Spinal cord (tissue), 10 donors: ENCODE measurements at places on chromosomes 16 and 17. TPM values are rescaled to one million over a fixed set of nuclear protein-coding genes. Genes with fewer than 3 reads are reported as not detected.

DNA sequence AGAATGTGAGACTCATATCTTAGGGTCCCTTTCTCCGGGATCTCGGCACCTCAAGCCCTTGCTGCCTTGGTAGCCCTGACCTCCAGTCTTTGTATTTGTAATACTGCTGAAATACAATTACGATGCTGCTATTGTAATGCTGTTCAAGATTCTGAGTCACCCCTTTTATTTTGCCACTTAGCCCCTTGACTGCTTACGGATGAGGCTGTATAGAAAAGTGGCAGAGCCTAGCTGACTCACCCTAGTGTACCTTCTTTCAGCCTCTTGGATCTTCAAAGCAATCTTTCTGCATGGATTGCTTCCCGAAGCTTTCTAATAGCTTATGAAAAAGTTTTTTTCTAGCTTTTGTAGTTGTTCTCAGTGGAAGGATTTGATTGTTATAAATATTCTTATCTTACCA lies 187.9 kb downstream of the KCNJ2 start:
- DNase-seq: no peak

DNA sequence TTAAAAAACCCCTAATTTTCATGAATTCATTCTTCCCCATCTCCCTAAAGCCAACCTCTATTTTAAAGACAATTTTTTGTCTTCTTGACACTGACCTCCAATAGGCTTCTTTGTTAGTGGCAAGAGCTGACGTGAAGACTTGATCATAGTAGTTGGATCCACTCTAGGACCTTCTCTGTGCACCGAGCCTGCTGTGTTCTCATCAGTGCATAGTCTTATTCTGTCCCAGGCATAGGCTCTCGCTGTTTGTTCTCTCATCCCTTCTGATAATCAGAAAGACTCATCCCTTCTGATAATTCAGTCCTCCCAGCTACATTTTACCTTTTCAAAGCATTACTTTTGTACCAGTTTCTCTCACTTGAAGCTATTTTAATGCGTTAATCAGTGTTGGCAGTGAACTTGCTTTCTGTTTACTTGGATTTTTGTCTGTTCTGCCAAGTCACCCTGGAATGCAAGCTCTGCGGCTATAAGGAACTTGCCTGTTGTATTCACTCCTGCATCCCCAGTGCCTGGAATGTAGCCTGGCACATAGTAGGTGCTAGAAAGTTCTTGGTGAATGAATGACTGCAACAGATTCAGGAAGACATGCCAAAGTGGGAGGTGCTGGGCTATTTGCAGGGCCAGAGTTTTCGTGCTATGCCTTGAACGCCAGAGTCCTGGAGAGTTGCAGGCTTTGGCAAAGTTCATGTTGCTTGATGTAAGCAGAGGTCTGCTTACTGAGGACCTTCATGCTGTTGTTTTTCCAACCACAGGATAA lies 147.6 kb upstream of the MPHOSPH6 start:
- no peak for DNase-seq

- DNase-seq: no peak
Observed at GRCh38 chr16:168424-168823, 2.6 kb downstream of the HBM start.

DNA sequence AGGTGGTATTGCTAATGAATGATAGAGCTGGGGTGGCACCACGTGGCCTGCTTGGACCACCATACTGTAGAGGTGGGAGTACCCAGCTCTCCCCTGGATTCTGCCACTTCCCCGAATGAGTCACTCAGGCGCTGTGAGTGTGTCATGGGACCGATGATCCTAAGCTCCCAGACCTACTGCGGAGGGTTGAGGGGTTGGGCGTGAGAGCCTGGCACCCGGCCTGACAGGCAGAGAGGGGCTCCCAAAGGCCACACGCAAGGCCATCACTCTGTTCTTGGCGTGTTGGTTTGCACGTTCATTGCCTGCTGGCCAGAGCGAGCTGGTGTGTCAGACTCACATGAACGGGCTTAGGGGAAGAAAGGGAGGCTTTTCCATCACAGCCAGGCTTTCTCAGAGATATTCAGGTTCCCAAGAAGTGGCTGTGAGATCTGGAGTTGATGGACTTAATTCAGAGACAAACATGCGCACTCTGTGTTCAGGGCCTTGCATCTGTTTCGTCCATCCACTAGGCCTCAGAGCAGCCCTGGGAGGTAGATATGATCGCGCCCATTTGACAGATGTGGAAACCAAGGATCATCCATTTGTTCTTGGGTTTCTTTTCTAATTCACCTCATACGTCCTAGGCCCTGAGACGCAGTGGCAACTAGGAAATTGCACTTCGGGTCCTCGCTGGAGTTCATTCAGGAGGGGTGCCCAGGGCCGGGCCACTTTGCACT lies 41.4 kb downstream of the CMIP start:
- DNase-seq: no peak

- DNase-seq: no peak
Observed at GRCh38 chr17:79621151-79621943, 10.5 kb upstream of the RBFOX3 start.

Gene IRF8
- polyA plus RNA-seq: 15.0 TPM

Gene SKAP1
- polyA plus RNA-seq: 36.1 TPM

DNA sequence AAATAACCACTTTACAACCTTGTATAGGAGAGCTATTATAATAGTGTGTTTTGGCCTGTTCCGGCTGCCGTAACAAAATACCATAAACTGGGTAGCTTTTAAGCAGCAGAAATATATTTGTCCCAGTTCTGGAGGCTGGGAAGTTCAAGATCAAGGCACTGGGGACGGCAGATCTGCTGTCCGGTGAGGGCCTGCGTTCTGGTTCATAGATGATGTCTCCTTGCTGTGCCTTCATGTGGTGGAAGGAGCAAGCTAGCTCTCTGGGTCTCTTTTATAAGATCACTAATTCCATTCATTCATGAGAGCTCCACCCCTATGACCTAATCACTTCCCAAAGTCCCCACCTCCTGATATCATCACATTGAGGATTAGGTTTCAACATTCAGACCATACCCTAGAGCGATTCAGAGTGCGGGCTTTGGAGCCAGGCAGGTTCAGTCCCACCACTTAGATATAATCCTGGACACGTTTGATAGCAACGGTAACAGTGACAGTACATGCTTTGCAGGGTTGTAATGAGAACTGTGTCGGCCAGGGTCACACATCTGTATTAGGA lies 76.2 kb upstream of the ZFHX3 start:
- DNase-seq: no peak

DNA sequence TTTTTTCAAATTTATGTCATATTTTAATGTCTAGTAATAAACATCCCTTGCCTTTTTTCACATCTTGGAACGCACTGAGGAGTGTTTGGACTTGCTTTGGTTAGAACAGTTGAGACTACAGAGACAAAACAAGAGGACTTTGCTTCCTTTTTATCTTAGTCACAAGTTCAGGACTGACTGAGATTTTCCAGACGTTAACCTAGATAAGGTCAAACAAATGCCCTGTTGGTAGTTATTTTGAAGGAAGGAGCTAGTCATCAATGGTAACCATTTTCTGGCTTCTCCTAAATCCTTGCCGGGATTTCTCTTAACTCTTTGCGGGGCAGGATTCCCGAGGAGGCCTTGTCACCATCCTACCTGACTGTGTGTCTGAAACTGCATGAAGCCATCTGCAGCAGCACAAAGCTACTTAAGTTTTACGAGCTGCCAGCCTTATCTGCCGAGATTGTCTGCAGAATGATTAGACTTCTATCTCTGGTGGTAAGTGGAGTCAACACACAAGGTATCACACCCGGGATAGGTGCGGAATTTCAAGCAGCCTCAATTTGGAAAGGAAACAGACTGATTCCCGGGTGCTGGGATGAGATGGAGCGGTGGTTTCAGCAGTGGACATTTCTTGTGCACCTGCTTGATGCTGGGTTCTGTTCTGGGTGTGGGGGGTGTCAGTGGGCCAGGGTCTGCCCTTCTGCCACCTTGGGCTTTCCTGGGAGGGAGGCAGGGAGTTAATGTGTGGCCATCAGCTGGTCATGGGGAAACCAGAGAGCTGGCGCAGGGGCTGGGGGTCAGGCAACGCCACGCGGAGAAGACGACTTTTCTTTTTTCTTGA lies 48.3 kb downstream of the RNF213 start:
- no peak for DNase-seq

- DNase-seq: no peak
Observed at GRCh38 chr17:3663102-3664011, 5.0 kb downstream of the TAX1BP3 start.

Gene TBX2
- polyA plus RNA-seq: 13.0 TPM

- no peak for DNase-seq
Observed at GRCh38 chr16:47612711-47613110, 151.6 kb downstream of the PHKB start.

DNA sequence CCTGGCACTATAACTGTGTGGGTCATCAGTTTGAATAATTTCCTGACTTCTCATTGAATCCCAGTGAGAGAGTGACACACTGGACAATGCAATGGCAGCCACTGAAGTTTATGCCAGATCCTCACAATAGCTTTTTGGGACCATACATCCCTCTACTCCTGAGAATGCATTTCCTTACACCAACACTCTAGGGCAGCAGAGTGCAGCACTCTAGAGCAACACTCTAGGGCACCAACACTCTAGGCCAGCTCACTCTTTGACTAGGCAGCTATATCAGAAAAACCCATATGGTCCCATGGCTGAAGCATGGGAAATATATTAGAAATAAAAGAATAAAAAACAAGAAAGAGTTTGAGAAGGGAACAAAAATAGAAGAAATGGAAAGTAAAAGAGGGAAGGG lies 309.2 kb downstream of the MAP2K6 start:
- no peak for DNase-seq

- DNase-seq: no peak
Observed at GRCh38 chr16:7284780-7285179, 47.9 kb upstream of the RBFOX1 start.

DNA sequence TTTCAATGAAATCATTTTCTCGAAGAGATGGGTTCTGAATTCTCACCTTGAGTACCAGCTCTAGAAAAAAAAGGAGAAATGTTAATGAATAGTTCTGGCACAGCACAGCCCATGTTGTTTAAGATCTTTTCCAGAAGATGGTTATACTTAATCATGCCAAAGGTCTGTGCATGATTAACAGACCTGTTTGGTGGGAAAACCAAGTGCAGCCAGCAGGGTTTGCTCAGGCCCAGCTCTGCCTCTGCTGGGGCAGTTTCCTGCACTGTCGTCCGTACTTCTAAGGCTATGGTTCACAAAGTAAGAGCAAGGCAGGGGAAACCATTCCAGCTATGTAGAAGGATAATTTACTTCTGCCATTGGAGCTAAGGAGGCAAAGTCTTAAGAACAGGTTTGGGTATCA lies 10.7 kb downstream of the ANKRD40 start:
- DNase-seq: no peak

- DNase-seq: no peak
Observed at GRCh38 chr16:73997340-73997711, 299.3 kb upstream of the PSMD7 start.

Gene DDX28
- 9.7 TPM for polyA plus RNA-seq

- DNase-seq: no peak
Observed at GRCh38 chr17:929586-929985, 50.0 kb downstream of the NXN start.

DNA sequence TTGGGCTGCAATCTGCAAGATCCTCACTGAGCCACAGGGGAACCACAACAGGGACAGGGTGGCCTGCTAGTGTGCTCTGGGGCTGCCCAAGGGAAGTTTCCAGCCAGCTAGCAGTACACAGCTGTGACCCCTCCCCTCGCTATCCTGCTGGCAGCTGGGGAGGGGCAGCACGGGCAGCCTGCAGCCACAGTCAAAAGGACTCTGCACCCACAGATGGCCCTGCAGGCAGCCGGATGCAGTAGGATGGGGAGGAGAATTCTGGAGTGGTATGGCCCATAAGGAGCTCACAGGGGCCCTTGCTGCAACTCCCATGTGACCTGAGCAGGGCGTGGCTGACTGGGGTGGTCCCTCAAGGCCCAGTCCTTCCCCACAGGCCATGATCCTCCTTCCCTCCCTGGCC lies 74.3 kb downstream of the PLD6 start:
- no peak for DNase-seq

DNA sequence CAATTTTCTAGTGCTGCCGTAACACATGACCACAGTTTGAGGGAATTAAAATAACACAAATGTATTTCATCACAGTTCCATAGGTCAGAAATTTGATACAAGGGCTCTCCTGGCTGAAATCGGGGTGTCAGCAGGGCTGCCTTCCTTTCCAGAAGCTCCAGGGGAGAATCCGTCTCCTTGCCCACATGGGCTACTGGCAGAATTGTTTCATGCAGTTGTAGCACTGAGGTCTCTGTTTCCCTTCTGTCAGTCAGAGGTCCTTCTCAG lies 20.5 kb downstream of the EIF4A3 start:
- DNase-seq: no peak

Gene LDHD
- 8.1 TPM for polyA plus RNA-seq

GRCh38 chr17:225551-225950 lies 44.1 kb upstream of the DOC2B start:
- DNase-seq: no peak

Gene SLC13A2
- 0.27 TPM for polyA plus RNA-seq

GRCh38 chr17:70256751-70257150 lies 87.4 kb downstream of the KCNJ2 start:
- DNase-seq: no peak

Gene KRT27
- not detected for polyA plus RNA-seq

- DNase-seq: no peak
Observed at GRCh38 chr17:32720671-32721070, 156.3 kb downstream of the MYO1D start.

Gene MT1F
- polyA plus RNA-seq: 21.4 TPM

Gene RGS11
- 29.5 TPM for polyA plus RNA-seq

DNA sequence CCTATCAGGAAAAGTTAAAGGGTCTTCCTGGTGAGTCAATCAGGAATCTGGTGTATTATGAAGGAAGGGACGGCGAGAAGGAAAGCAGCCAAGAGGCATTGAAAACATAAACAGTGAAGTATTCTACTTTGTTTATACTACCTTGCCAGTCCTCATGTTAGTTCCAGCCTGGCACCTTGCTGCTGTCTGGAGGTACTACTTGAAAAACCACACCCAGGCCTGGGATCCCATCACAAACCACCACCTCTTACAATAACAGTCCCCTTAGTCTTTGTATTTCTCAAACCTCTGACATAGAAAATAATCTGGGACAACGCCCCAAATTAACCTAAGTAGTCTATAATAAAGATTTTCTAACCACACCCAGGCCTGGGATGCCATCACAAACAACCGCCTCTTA lies 676.7 kb upstream of the SOX9 start:
- DNase-seq: no peak

GRCh38 chr16:84278968-84279367 lies 15.7 kb upstream of the WFDC1 start:
- DNase-seq: no peak

Gene TLCD2
- 2.9 TPM for polyA plus RNA-seq

- peak; percentile 80 for DNase-seq
Observed at GRCh38 chr16:4957720-4958509, at the start of gene SEC14L5. SEC14L5 (plus strand) TSS chr16:4958330; CDS start chr16:4959324, 994 bp downstream.
